ENCODE measurements at places on chromosomes 11 and 22. TPM values are rescaled to one million over a fixed set of nuclear protein-coding genes. Genes with fewer than 3 reads are reported as not detected.

GRCh38 chr22:42284643-42285181 is 14.3 kb upstream of the TCF20 start:
- peak; percentile 15 for DNase-seq

- no peak for DNase-seq
These were observed 2.3 kb downstream of the PTPRJ start for GRCh38 chr11:47982616-47983015.

The GLB1L3 gene
- total RNA-seq = not detected

The FGF3 gene
- not detected for total RNA-seq

DNA sequence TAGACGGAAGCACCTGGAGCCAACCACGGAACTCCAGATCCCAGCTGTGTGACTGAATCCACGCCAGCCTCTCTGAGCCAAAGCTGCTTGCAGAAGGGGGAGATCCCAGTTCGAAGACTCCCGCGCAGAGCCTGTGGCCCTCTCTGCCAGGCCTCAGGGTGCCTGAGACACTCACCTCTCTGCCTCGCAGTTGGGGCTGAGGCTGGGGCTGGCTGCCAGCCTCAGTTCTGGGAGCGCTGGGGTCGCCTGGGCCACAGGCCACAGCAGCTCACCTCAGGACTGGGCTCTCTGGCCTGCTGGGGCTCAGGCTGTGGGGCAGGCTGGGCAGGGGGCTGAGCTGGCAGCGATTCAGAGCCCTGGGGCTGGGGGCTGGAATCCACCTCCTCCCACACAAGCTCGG is 8.2 kb upstream of the IGF2 start:
- no peak for DNase-seq

The KRTAP5-10 gene
- not detected for total RNA-seq

The PACSIN3 gene
- total RNA-seq = 150 TPM

The PATE2 gene
- total RNA-seq = not detected

The SUSD2 gene
- 3.3 TPM for total RNA-seq

- no peak for DNase-seq
These were observed 59.2 kb upstream of the CD5 start for GRCh38 chr11:61042961-61043540.

DNA sequence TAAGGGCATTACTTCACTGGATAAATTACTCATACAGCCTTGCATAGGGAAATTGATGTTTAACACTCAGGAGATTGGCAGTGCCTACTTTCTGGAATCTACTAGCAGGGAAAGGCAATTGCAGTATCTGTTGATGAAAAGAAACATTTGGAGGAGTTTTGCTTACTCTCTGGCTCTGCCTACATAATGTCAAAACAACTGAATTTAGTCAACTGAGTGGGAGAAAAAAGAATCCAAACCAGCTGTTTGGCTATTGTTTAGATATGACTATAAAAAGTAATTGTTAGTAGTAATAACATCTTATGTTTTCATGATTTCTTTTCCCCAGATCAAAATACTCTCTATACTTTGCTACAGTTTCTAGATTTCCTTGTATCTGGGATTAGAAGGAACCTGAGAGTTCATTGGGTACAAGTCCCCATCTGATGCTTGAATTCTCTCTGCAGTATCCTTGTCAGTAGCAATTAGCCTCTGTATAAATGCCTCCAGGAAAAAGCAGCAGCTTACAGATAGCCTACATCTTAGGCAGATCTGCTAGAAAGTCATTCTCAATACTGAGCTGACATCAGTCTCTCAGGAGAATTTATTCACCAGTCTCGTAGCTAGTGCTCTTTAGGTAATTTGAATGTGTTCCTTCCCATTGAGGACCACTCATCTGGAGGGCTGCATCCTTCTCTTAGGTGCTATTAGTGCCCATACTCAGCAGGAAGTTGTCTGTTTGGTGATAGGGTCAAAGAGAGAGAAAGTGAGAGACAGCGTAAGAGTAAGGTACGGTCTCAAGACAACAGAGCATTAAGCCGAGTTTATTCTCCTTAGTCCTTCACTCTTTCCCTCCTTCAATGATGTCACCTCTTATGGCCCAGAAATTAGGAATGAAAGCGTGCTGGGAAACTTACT is 185.9 kb upstream of the CCDC90B start:
- no peak for DNase-seq

DNA sequence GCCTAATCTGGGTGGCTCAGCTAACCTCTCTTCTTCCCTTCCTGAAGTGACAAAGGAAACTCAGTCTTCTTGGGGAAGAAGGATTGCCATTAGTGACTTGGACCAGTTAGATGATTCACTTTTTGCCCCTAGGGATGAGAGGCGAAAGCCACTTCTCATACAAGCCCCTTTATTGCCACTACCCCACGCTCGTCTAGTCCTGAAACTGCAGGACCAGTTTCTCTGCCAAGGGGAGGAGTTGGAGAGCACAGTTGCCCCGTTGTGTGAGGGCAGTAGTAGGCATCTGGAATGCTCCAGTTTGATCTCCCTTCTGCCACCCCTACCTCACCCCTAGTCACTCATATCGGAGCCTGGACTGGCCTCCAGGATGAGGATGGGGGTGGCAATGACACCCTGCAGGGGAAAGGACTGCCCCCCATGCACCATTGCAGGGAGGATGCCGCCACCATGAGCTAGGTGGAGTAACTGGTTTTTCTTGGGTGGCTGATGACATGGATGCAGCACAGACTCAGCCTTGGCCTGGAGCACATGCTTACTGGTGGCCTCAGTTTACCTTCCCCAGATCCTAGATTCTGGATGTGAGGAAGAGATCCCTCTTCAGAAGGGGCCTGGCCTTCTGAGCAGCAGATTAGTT is 14.2 kb upstream of the UVRAG start:
- DNase-seq = no peak

The HOATZ gene
- total RNA-seq = not detected

The MTMR3 gene
- total RNA-seq = 23.6 TPM

- DNase-seq = no peak
These were observed 976.0 kb downstream of the OPCML start for GRCh38 chr11:132556316-132556715.

The FADS1 gene
- 26.3 TPM for total RNA-seq

DNA sequence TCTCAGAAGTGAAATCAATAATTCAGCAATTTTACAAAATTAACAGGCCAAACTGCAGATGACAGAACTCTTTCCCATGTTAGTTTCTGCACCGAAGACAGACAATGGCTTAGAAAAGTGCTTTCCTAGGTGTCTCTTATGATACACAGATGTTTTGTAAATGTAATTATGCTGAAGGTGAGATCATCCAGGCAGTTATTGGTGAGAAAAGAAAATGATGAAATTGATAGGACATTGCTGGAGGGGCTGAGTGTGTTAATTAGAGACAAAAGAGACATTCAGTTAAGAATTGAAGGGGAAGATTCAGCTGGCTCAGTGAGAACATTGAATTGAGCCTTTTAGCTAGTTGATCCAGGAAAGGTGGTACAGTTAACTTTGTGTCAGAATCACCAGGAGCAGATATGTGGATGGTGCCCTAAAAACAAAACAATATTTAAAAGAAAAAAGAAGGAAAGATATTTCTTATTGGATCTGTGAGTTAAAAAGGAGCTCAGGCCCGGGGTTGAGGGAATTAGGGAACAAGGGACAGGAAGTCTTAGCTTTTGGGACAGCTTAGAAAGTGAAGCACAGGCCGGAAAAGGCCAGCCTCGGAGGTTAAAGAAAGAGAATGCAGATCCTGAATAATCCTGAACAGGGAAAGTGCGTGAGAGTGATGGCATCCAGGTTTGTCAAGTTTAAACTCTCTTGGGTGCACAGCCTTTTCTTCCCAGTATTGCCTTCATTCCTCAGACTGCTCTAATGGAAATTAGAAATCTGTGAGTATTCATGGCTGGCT is 16.9 kb downstream of the ARHGAP42 start:
- DNase-seq = no peak

The GRK3 gene
- 4.3 TPM for total RNA-seq

- no peak for DNase-seq
These were observed 39.2 kb downstream of the ARFGAP2 start for GRCh38 chr11:47137476-47137875.

GRCh38 chr22:21961886-21962654 is 9.4 kb upstream of the PPM1F start:
- no peak for DNase-seq

GRCh38 chr11:34311126-34311525 is 46.7 kb downstream of the ABTB2 start:
- peak; percentile 62 for DNase-seq

The NPAS4 gene
- not detected for total RNA-seq
